ENCODE measurements at places on chromosomes 12 and 14. TPM values are rescaled to one million over a fixed set of nuclear protein-coding genes. Genes with fewer than 3 reads are reported as not detected.

GRCh38 chr14:101132588-101132987 lies 229.1 kb upstream of the RTL1 start:
- DNase-seq: no peak

DNA sequence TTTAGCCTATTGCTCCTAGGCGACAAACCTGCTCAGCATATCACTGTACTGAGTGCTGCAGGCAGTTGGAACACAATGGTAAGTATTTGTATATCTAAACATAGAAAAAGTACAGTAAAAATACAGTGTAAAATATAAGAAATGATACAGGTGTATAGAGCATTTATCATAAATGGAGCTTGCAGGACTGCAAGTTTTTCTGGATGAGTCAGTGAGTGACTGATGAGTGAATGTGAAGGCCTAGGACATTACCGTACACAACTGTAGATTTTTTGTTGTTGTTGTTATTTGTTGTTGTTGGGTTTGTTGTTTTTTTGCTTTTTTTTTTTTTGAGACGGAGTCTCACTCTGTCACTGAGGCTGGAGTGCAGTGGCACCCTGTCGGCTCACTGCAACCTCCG lies 33.4 kb downstream of the PNMA1 start:
- DNase-seq: no peak

DNA sequence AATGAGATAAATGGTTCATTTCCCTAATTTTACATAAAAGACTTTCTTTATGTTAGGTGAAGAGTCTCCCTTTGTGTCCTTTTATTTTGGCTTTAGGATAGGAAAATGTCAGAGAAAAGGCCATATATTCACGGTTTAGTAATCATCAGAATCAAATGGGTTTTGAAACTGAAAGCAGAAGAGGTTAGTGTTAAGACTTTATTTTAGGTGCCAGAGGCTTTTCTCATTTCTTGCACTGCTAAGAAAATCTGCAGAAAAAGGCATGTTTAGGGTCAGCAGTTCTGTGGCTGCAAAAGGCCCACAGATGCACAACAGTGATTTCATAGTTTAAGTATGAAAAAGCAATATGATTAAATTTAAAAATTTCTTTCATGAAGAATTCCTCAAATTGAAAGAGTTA lies 80.4 kb upstream of the SINHCAF start:
- no peak for DNase-seq

Gene BCL7A
- 21.2 TPM for polyA plus RNA-seq

DNA sequence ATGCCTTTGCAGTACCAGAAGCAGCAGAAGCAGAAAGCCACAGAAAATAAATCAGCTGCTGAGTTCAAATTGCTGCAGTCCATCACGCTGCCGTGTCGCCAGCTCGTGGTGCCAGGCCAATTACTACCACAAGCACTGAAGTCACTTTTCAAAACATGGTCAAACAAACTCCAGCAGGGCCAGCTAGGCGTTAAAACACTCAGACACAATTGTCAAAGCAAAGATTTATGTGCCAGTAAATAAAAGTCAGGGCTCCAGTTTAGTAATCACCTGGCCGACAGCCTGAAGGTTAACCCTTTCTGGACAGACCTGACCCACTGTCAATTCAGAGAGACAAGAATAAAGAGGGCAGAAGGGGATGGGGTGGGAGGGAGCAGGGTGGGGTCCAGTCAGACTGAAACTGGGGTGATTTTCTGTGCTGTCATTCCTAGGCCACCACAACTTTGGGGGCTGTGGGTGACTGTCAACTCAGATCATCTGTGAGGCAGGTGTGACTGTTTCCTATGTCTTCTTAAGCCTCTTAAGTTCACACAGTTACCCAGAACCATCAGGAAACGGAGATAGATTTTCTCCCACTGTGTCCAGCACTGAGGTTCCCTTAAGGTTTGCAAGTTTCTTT lies 109.8 kb upstream of the FUT8 start:
- no peak for DNase-seq
